ENCODE measurements at places on chromosomes 16 and 17.

GRCh38 chr17:73952082-73952479 is 251.4 kb upstream of the RPL38 start:
- DNase-seq, result no peak

GRCh38 chr16:48323783-48324775 is 61.1 kb downstream of the SIAH1 start:
- no peak for DNase-seq

GRCh38 chr17:57888311-57889216 is 38.7 kb upstream of the MRPS23 start:
- no peak for DNase-seq

DNA sequence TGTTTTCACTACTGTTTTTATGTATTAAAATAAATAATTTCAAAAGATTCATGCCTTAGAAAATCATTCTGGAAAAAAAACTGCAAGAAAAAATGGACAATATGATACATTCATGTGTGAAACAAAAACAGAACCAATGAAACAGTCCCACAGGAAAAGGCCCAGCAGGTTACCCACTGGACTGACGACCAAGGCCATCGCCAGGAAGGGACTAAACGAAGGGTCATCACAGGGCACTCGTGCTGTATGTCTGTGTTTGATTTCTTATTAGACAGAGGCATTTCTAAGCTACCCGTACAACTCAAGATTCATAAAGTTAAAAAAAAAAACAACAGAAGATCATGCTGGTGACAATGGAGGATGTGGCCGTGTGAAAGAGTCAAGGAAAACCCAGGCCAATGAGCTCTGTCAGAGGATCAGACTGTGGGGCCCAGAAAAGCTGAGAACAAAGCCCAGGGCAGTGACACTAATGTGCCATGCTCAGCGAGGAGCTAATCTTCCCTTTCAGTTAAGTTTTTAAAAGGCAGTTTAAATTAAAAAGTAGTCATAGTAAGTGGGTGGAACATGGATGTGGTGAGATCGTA is 31.8 kb downstream of the NSMCE1 start:
- no peak for DNase-seq

GRCh38 chr16:9079430-9079812 is 12.0 kb upstream of the HAPSTR1 start:
- DNase-seq, result no peak

DNA sequence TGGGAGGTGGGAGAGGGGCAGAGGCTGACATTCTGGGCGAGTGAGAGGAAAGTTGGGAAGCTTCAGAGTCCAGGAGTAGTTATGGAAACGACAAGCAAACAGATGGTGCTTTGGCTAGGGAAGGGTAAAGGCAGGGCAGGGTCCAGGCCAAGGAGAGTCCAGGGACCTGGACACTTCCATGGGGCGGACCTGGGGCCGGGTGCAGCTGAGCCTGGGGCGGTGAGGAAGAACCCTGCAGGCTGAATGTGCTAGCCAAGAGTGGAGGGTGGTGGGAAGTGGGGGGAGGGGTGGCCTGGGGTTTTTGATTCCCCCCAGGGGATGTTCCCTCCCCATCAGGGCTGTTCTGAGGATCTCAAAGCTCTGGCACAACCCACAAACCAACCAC is 2.6 kb downstream of the PPP1R9B start:
- DNase-seq, result peak; percentile 49

DNA sequence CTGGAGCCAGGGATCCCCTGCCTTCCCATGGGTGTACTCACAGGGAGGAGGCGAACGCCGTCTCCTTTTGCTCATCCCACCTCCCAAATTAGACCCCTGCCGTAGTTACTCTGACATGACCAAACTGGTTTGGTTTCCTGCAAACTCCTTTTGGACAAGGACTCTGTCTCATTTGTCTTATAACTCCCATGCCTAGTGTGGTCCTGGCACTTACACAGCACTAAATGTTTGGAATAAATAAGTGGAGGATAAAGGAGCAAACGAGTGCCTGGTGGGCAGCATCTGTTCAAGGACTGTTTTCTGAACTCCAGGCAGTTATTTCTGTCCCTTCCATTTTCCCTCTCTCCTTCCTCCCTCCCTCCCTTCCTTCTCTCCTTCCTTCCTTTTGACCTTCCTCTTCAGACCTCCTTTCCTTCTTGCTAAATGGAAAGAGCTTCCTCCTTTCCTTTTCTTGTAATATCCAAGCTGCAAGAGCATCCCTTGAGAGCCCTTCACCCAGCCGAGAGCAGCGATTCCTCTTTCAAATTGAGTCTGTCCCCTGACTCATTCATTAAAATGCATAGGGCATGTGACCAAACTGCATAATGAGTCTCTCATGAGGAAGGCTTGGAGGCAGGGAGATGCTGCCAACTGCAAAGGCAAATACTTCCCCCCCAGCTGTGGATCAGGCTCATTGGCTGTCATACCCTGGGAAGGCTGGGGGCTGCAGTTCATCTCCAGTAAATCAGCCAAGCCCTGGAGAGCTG is 36.8 kb downstream of the CHD9 start:
- peak; percentile 39 for DNase-seq

DNA sequence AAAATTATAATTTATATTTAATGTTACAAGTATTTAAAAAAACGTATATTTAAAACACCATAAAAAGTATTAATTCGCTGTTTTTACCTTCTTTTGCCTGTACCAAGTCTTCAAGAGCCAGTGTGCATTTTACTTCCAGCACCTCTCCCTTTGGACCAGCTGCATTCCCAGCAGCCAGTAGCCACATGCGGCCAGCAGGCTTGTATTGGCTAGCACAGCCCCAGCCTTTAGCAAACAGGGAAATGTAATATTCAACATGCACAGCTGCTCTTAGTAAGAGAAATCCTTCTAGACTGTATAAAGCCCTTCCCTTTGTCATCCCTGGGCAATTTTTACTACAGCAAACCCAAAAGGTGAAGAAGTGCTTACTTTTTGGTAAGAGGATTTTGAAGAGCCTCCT is 6.6 kb downstream of the DHODH start:
- no peak for DNase-seq

Data from activated CD4-positive, alpha-beta memory T cell treated with anti-CD3 and anti-CD28 coated beads for 36 hours (primary cell).